Dorsolateral prefrontal cortex (tissue), 122 donors: ENCODE measurements at places on chromosomes 4 and X. TPM values are rescaled to one million over a fixed set of nuclear protein-coding genes. Genes with fewer than 3 reads are reported as not detected.

SNCA gene
- total RNA-seq, result 243 TPM

RHOXF1 gene
- total RNA-seq, result 1.5 TPM

PGRMC1 gene
- 102 TPM for total RNA-seq

ADGRG2 gene
- not detected for total RNA-seq

CCNB3 gene
- total RNA-seq, result 0.95 TPM

DNASE1L1 gene
- 29.0 TPM for total RNA-seq

POU3F4 gene
- total RNA-seq, result 0.80 TPM

UGT2B15 gene
- not detected for total RNA-seq

HTN3 gene
- total RNA-seq, result not detected

TEC gene
- 2.5 TPM for total RNA-seq

GPM6B gene
- total RNA-seq, result 835 TPM

ADAMTS3 gene
- 4.3 TPM for total RNA-seq

ATP1B4 gene
- not detected for total RNA-seq

CXorf49B gene
- total RNA-seq, result not detected

USP26 gene
- not detected for total RNA-seq

BBS7 gene
- total RNA-seq, result 40.7 TPM

SAGE1 gene
- total RNA-seq, result not detected

NEXMIF gene
- total RNA-seq, result 13.6 TPM

LGI2 gene
- total RNA-seq, result 6.0 TPM

IQCM gene
- not detected for total RNA-seq

PFKFB1 gene
- 0.53 TPM for total RNA-seq

TGIF2LX gene
- not detected for total RNA-seq

PF4V1 gene
- not detected for total RNA-seq

MTMR8 gene
- total RNA-seq, result 2.2 TPM

BANK1 gene
- total RNA-seq, result 1.2 TPM

TMEM271 gene
- total RNA-seq, result 23.4 TPM

REELD1 gene
- total RNA-seq, result 0.29 TPM

FRAS1 gene
- 21.4 TPM for total RNA-seq

HELT gene
- not detected for total RNA-seq

GAGE1 gene
- total RNA-seq, result not detected

CHRDL1 gene
- total RNA-seq, result 9.1 TPM

ADH1C gene
- total RNA-seq, result not detected

SLC4A4 gene
- total RNA-seq, result 67.8 TPM

DSPP gene
- total RNA-seq, result not detected

PRKG2 gene
- 5.4 TPM for total RNA-seq

QRFPR gene
- total RNA-seq, result 1.1 TPM

PPEF1 gene
- 4.8 TPM for total RNA-seq

MAGEA4 gene
- not detected for total RNA-seq

GYG2 gene
- total RNA-seq, result 17.1 TPM

DCHS2 gene
- total RNA-seq, result 17.3 TPM

CT45A10 gene
- total RNA-seq, result not detected

FAM9C gene
- total RNA-seq, result not detected

POF1B gene
- not detected for total RNA-seq

SYNPO2 gene
- 30.2 TPM for total RNA-seq

RNF175 gene
- 23.9 TPM for total RNA-seq

RASSF6 gene
- total RNA-seq, result not detected

NUDT11 gene
- 34.4 TPM for total RNA-seq

TSR2 gene
- total RNA-seq, result 104 TPM

ZFX gene
- total RNA-seq, result 45.1 TPM

FNIP2 gene
- total RNA-seq, result 72.6 TPM

SORBS2 gene
- 153 TPM for total RNA-seq

SRPK3 gene
- total RNA-seq, result 7.2 TPM

NSD2 gene
- 106 TPM for total RNA-seq

GPR119 gene
- total RNA-seq, result not detected

SUPT20HL2 gene
- not detected for total RNA-seq

HELQ gene
- 17.9 TPM for total RNA-seq

SCML2 gene
- total RNA-seq, result 2.4 TPM

GAGE12E gene
- not detected for total RNA-seq
